Kidney (tissue), 22 donors: ENCODE measurements at places on chromosomes 16 and 17. TPM values are rescaled to one million over a fixed set of nuclear protein-coding genes. Genes with fewer than 3 reads are reported as not detected.

GRCh38 chr17:14582996-14583395, 282.1 kb downstream of the HS3ST3B1 start:
- no peak for DNase-seq

DNA sequence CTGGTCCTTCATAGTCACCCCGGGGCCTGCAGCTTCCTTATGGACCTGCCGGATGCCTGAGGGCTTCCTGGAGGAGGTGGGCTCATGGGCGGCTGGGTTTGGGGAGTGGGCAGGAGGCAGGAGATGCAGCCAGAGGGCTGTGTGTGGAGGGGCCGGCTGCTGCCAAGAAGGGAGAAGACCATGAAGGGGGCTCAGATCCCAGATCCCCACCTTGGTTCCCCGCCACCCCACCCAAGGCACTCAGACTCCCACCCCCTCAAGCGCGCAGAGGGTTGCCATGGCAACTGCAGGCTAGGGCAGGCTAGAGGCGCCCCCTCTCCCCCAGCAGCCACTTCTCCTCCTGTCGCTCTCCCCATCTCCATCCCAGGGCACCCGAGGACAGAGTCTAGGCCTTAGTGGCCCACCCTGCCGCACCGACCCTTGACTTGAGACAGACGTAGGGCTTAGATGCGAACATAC, 104.5 kb downstream of the CRLF3 start:
- DNase-seq = no peak

DNA sequence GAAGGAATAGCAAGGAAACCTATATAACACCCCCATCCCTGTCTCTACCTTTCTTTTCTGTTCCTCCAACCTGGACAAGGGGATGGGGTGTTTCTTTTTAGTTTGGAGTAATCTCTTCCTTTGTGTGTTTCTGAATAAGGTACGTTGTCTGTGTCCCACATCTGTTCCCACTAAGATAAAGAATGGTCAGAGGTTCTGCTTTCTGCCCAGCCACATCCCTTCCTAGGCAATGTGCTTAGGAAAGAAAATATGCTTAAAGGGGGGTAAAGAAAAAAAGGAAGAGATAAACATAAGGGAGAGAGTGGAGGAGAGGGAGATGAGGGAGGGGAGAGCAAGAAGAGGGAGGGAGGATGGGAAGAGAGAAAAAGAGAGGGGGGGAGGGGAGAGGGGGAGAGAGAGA, 35.1 kb downstream of the SLC6A2 start:
- DNase-seq = no peak

DNA sequence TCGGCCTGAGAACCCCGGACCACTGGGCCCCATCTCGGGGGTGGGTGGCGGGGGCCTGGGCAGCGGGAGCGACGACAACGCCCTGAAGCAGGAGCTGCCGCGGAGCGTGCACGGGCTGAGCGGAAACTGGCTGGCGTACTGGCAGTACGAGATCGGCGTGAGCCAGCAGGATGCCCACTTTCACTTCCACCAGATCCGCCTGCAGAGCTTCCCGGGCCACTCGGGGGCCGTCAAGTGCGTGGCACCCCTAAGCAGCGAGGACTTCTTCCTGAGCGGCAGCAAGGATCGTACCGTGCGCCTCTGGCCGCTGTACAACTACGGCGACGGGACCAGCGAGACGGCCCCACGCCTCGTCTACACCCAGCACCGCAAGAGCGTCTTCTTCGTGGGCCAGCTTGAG, 8.9 kb upstream of the SERPINF2 start:
- no peak for DNase-seq

GRCh38 chr16:79089735-79090284, 510.7 kb downstream of the MAF start:
- peak; percentile 87 for DNase-seq

- no peak for DNase-seq
Measured at GRCh38 chr16:2438121-2438520, 8.9 kb downstream of the CCNF start.

- no peak for DNase-seq
Measured at GRCh38 chr16:82149536-82149935, 20.5 kb downstream of the MPHOSPH6 start.

DNA sequence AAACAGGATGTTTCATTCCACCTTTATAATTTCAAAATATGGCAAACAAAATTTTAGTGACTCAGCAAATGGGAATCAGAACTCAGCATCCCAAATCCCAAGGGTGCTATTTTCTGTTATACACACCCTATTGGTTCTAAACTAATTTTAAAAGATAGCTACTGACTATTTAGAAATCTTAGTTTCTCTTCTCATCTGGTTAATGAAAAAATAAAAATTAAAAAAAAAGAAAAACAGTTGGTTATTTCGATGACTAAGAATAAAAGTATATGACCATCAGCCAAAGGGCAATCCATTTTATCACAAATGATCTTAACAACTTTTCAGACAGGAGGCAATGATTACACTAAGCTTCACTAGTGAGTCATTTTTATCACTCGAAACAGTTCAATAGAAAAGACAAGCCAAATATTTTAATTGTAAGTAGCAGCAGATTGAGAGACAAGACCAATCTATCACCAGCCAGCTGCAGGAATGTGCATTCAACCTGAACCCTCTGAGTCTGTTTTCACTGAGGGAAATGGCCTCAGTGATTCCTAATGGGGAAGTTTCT, 15.2 kb downstream of the PHLPP2 start:
- DNase-seq = no peak

DNA sequence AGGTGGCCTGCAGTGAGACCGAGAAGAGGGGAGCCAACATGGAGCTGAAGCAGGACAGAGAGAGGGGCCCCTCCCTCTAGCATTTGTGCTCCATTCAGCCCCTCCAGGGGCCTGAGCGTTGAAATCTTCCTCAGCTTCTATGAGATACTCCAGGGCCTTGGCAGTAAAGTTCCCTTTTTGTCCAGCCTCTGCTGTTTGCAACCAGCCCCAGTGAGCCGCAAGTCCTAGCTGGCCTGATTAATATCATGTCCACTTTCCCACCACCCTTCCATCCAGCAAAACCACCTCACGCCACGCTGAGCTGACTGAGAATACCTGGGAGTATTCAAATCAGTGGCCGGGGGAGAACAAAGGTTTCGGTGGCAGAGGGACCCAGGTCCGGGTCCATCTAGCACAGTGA, 11.7 kb upstream of the RPH3AL start:
- DNase-seq = no peak

DNA sequence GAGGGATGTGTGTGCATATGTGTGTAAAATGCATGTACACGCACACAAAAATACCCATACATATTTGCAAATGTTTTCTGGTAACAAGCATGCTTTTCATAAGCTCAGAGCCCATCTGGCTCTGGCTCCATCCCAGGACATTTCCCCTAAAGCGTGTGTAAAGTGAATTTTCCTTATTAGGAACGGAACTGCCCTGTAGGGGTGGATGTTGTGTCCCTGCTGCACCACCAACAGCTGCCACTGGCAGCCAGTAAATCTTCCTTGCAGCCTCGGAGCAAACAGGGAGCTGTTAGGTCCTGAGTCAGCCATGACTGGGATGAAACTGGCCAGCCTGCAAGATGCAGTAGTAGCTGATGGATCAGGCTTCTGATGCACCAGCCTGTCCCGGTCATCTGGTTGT, 393.5 kb downstream of the UTP18 start:
- no peak for DNase-seq

GRCh38 chr16:62638964-62639870, 603.0 kb upstream of the CDH8 start:
- peak; percentile 31 for DNase-seq

DNA sequence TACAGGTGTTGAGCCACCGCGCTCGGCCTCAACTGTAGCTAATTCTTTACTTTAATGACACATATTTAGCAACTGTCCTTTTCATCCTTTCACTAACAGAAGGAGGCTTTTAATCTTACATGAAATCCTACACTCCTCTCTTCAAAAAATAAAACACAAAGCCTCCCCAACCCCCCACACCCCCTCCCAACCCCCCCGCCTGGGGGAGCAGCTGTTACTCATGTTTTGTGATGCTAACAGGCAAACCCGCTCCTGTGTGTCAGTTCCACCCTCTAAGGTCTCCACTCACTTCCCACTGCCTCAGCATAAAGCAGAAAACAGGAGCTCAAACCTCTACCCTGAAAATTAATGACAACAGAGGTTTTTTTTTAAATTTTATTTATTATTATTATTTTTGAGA, 55.4 kb upstream of the SLC25A19 start:
- peak; percentile 45 for DNase-seq

GRCh38 chr16:84278968-84279367, 15.7 kb upstream of the WFDC1 start:
- DNase-seq = no peak

DNA sequence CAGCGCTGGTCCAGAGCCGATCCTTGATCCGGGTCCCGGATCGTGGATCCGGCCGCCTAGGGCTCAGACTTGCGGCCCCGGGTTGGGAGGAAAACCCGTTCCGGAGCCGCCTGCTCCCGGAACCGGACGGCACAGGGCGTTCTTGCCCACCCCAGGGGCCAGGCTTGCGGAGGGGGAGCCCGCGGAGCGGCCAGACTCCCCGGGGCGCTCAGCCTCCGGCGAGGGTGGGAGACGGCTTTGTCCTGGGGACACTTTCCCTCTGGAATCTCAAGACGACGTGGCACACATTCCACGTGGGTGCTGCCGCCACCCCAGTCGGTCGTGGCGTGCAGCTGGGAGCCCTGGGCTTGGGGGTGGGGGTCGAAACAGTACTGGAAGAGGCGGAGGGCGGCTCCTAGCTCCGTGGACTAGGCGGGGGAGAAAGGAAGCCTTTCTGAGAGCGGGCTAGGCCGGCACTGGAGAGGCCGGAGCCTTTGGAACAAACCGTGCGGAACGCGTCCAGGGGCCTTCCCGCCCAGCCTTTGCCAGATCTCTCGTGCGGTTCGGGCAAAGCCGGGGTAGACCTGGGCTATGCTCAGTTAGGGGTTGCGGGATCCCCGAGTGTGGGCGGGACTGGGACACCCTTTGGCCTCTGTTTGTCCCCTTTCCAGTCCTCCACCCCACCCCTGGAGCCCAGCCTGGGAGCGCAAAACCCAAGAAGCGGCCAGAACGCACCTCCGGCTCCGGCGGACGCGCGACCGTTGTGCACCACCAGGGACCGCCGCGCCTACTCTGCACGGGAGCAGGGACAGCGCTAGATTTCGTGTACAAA, 26.5 kb downstream of the SREBF1 start:
- peak; percentile 90 for DNase-seq

GRCh38 chr17:36894925-36895324, 42.4 kb upstream of the LHX1 start:
- DNase-seq = no peak

Gene NHLRC4
- polyA plus RNA-seq = 17.4 TPM

Gene CA10
- polyA plus RNA-seq = 9.8 TPM

Gene SRCIN1
- 0.34 TPM for polyA plus RNA-seq

Gene DPEP3
- polyA plus RNA-seq = not detected

Gene CDH1
- polyA plus RNA-seq = 47.0 TPM
